ENCODE measurements at places on chromosomes 7 and 10.

DNA sequence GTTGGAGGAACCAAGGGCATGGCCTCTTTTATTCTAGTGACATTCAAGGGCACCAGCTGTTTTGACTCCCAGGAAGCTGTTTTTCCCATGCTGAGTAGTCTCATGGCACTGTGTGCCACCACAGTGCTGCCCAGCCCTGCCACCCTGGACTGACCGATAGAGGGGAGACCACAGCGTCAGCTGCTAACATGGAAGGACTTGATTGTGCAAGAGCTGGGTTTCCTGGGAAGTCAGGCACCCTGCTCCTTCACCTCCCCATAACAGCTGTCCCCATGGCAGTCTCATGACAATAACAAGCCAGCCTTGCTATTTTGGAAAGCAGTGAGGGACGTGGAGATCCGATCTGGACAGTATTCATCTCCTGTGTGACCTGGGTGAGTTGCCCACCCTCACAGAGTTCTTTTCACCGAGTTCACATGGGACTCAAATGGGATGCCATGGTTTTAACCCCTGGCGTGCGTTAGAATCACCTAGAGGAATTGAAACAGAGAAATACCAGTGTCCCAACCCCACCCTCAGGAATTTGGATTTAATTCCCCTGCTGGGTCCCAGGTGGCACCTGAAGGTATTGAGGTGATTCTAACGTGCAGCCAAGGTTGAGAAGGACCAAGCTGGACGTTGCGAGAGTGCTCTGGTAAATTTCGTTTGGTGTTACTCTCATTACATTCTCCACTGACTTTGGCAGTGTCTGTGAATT, 174.8 kb downstream of the CELF2 start:
- DNase-seq = no peak

DNA sequence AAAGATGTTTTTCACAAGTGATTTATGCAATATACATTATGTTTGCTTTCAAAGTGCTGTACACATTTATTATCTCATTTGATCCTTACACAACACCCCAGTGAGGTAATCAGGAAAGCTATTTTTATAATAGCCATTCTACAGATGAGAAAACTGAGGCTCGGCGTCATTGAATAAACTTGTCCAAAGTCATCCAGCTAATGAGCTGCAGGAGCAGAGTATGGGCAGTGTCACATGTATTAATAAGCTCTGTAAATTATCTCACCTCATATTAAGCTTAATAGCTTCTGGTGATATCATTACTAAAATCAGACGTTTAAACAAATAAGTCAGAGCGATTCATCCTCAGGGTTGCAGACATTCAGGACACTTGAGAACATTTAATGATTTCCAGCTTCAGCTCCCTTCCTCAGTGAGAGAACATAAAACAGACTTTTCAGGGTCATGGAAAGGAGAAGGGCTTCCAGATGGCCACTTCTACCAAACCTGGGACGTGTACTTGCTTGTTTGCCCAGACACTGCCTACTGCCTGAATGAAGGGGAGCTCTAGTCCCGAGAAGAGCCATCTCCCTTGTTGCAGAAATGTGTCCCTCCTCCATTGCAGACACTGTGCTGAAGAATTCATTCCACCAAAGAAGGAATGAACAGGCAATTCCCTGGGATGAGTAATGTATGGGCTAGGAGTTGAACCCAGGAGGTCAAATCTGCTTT, 20.5 kb upstream of the FZD1 start:
- no peak for DNase-seq

DNA sequence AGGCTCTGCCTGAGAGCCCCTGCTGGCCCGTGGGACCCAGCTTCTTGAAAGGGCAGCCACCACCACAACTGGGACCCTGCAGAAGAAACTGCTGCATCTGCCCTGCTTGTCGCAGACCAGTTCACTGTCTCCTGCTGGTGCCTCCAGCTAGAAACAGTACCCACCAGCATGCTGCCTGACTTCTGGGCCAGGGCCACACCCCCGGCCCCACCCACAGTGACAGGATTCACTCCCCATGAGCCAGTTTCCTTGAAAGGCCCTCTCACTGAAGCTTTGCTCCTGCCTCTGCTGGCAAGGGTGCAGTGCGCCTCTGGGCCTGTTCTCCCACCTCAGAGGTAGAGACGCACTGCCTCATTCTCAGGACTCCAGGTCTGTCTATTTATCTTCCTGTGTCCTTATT, 32.4 kb downstream of the ANXA11 start:
- DNase-seq = no peak

DNA sequence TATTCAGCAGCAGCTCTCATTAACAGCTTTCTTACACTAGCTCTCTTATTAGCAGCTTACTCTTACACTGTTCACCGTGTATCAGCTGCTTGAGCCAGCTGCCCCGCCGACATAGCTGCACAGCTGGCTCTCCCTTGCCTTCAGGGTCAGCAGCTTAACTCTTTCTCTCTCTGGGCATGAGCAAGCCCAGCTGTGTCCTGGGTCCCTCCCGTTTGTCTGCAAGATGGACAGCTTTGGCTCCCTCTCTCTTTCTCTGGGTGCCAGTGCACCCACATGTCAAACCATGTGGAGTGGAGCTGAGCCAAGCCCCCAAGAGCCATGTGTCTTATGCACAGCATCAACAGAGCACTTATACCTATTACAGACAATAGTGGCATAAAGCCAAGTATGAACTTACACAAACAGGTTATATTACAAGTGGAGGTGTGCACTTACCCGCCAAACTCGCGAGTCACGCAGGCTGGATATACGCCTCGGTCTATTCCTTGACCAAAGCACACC, 35.7 kb upstream of the MTPAP start:
- peak; percentile 48 for DNase-seq

- DNase-seq = no peak
Observed at GRCh38 chr10:29861811-29862505, 197.4 kb downstream of the JCAD start.

- no peak for DNase-seq
Observed at GRCh38 chr7:26305090-26305868, 13.6 kb downstream of the SNX10 start.

- DNase-seq = peak; percentile 62
Observed at GRCh38 chr7:29285444-29285793, 90.8 kb downstream of the CHN2 start.

DNA sequence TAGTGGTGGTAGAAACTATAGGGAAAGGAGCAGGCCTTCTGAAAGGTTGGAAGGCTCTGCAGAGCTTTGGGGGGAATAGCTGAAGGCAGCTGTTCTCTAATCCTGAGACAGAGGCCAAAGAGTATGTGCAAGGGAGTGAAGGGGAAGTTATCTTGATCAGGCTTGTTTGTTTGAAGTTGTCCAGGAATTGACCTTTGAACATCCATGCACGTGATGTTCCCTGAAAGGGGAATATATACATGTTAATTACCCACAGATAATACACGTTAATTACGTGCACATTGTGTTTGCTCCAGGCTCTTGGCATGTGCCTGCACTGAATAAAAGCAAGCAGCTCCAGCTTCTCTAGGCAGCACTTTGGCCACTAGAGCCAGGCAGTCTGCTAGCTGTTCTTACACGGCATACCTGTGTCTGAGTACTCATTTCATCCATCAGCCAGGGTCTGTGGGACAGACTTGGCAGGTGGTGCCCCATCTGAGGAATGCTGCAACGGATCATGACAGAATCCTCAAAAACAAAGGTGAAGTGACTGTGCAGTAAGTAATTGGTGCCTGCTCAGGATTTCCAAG, 18.0 kb upstream of the STARD3NL start:
- DNase-seq = no peak

DNA sequence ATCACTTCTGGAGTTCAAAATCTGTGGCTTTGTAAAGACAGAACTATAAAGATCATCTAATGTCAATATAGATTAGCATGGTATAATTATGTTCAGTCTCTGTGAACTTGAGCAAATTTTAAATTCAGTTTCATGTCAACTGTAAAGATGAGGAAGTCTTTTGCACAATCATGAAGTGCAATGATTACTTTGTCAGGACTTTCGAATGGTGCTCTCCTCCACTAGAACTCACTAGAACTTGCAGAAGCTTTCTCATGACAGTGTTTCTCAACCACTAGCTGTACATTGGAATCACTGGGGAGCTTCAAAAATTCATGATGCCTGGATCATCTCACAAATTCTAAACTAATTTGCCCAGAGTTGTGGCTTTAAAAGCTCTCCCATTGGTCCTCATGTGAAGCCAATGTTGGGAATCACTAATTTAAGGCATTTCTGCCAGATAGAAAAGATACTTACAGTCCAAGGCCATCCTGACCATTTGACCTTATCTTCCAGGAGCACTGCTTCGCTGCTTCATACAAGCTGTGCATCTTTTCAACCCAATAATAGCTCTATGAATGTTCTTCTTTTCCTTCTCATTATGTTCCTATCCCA, 12.9 kb downstream of the OR2AE1 start:
- DNase-seq = no peak

GRCh38 chr10:44259090-44259874, 125.6 kb downstream of the CXCL12 start:
- DNase-seq = no peak

GRCh38 chr7:143381427-143382125, 431 bp downstream of the ZYX start:
- DNase-seq = no peak

DNA sequence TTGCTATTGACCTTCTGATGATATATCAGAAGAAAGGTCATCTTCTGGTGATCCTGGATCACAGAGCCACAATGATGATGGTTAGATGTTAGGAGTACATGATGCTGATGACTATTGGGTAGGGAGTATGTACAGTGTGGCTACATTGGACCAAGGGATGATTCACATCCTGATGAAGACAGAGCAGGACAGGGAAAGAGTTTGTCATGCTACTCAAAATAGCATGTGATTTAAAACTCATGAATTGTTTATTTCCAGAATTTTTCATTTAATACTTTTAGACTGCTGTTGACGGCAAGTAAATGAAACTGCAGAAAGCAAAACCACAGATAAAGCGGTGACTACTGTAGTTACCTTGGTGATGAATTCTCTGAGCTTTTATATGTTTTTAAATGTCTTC, 397.3 kb downstream of the PPP1R3A start:
- no peak for DNase-seq

DNA sequence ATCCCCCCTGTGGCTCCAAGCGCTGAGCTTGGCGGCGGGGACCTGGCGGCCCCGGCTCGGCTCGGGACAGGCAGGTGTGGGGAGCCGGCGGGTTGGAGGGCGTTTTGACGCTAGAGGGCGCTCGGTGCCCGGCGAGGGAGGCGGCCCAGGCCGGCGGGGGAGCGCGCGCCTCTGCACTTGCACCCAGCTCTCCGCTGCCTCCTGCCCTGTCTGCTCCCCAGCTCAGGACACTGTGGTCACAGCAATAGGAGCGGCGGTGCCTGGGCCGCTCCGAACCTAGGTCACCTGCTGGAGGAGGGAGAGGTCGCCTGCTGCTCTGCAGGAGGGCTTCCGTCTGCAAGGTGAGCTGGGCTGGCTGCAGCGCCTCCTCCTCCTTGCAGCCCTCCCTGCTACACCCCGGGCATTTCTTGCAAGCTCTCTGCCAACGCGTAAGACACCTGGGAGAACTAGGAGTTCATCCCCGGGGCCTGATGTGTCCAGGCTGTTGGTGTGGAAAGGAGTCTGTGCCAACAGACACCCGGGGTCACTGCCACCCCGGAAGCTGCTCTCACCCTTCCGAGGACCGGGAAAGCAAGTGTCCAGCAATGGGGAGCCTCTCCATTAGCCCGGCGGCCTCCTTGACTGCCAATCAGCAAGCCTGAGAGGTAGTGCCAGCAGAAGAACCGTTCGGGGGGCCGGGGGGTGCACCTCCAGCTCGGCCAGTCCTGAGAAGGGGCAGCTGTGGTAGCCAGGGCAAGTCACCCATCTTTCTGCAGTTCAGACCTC, 620.4 kb downstream of the GALNT17 start:
- no peak for DNase-seq

DNA sequence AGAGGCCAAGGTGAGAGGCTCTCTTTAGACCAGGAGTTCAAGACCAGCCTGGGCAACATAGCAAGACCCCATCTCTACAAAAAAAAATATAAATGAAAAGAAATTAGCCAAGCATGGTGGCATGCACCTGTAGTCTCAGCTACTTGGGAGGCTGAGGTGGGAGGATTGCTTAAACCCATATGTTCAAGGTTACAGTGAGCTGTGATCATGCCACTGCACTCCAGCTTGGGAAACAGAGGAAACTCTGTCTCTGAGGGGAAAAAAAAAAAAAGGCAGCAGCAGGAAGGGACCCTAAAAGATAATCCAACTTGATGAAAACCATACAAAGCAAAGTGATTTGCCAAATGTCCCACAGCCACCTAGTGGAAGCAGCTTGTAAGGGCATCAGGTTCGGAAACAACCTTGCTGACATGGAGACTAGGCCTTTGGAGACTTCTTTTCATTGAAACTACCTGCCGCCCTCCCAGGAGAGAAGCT, 15.6 kb upstream of the PBLD start:
- peak; percentile 28 for DNase-seq

DNA sequence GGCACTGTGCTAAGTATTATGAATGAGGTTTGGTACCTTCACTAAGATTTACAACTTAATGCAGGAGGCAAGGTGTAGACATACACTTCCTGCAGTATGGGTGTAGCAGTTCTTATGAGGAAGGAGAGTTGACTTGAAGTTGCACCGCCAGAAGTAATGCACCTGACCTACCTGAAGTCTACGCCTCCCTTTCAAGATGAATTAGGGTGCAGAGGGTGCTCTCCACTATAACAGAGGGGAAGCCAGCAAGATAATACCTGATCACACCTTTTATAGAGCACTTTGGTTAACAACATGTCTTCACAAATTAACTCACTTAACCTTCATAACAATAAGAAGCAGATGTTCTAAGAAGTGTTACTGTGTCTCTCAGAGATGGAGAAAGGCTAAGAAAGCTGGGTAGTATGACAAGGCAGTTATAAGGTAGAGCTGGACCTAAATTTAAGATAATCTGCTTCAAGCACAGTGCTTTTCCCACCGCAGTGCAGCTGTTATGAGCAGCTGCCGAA, 552 bp upstream of the RAB18 start:
- DNase-seq = no peak

DNA sequence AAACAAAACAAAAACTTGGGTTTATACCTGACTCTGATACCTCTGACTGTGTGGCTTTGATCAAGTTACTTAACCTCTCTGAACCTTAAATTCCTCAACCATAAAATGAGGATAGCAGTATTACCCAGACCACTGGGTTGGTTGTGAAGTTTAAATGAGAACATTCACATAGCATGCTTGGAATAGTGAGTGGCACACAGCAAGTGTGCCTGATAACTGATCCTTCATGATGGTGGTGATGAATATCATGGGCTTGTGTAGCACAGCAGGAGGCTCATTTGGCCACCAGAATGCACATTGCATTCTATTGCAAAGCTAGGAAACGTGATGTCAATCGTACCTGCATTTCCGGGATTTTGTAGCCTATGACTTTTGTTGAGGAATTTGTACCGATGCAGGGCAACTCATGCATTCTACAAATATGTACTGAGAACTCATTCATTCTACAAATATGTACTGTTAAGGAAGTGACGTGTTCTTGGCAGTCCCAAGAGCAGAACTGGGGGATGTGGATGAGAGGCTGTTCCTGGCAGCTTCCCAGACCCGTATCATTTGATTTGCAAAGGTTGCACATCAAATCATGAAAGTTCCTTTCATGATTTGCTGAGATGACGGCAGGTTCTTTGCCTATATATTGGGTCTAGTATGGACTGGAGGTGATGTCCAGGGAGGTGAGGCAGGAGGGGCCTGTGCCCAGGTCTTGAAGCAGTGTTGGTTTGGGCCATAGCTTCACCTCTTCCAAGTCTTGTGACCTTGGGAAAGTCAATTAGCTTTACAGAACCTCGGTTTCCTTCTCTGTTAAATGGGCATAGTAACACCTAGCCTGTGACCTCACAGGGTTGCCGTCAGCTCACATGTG, 94.6 kb upstream of the SMNDC1 start:
- DNase-seq = peak; percentile 95

All from HCT116 (cell line).